ELF-1 (cell line): ENCODE measurements at places on chromosomes 11 and 22.

DNA sequence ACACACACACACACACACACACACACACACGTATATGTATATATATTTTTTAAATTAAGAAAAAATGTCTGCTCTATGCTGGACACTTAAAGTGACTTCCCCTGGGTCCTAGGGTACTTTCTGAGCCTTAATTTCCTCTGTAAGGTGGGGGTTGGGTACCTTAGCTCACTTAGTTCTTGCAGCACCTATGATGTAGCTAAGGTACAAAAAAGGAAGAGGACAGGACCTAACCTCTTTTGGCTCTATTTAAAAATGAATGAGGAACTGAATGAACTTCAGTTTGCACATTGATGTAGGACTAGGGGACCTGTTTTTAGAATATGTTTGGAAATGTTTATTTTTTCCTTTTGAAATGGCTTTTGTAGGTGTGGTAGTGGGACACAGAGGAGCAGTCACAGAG, 11.1 kb downstream of the SREBF2 start:
- DNase-seq: no peak

- DNase-seq: peak; percentile 25
Observed at GRCh38 chr11:134863294-134863693, 451.3 kb upstream of the B3GAT1 start.

DNA sequence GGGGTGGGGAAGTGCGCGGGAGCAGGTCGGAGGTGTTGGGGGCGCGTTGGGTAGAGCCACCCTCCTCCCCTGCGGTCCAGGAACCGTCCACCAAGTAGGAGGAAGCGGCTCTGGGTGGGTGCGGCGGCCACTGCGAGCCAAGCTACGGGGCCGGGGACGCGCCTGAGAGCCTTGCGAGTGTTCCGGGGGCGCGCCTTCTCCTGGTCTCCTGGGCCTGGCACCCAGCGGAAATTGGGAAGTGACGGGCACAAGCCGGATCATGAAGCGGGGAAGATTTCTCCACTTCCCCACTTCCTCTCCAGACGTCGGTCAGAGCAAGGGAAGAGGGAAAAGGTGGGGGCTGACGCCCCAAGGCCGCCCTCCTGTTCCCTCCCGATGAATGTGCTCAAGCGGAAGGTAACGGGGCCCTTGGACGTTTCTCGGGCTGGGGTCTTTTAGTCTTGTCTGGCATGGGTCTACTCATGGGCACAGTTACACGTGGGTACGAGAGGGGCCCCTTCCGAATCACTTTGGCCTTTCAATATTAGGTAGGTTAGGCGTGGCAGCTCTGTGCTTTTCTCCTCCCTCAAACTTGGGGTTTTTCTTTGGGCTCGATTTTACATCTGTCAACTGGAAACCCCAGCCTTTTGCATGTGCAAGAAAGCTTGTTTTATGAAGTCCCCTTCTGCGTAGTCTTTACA, 865 bp downstream of the RBM14 start:
- no peak for DNase-seq

DNA sequence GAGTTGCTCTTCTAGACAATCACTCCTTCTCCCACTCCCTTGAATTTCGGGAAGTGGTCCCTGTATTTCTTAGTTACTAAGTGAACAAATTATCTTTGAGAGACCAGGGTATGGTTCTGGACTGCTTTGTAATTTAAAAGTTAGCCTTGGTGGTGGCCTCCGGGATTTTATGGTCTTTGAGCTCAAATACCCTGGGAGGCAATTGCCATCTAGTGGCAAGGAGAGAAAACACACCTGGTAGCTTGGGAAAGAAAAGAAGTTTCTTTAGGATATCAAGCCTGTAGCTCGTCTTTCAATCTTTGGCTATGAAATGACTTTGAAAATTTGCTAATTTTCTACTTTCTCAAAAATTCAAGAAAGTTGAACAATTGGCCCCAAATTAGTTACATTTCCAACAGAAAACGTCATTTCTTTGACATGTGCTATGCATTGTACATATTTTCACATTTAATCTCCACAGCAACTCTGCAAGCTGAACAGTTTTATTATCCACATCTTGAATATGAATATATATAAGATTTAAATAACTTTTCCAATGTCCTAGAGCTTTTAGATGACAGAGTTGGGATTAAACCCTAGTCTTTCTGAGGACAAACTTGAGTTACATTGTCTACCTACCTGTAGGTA, 39.1 kb downstream of the MMP27 start:
- DNase-seq: peak; percentile 33

DNA sequence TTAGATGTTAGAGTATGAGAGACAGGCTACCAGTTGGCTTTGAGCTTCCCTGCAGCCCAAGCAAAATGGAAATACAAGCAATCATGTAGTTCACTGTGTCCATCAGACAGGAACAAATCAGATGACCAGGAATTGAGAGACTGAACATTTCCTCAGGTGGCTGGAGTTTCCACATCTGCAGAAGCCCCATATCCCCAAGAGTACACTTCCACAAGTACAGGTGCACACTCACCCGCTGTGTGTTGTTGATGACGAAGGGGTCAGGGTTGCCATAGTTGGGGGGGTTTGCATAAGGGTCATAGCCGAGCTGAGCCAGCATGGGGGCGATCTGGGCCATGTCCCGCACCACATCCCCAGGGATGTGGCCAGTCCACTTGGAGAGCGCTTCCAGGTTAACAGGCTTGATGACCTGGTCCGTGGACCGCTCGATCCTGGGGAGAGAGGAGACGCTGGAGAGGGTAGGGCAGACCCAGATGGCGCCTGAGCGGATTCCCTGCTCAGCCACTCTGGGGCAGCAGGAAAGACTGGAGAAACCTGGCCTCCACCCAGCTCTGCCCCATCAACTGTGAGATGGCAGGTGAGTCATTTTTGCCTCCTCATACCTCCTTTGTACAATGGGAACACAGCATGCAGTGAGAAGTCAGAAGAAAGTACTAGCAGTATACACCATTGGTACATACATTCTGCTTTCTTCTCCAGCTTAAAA, 23.9 kb upstream of the TFIP11 start:
- no peak for DNase-seq
